ENCODE measurements at places on chromosomes 12 and 14.

GRCh38 chr14:68593806-68594536 is 198.9 kb downstream of the ZFP36L1 start:
- DNase-seq: no peak

GRCh38 chr12:45331552-45331951 is 115.7 kb downstream of the ANO6 start:
- no peak for DNase-seq

- DNase-seq: no peak
Observed at GRCh38 chr12:6778217-6778573, 5.9 kb downstream of the LAG3 start.

GRCh38 chr12:132622437-132623071 is 4.0 kb downstream of the P2RX2 start:
- DNase-seq: no peak
